ENCODE measurements at places on chromosomes 16 and 17. TPM values are rescaled to one million over a fixed set of nuclear protein-coding genes. Genes with fewer than 3 reads are reported as not detected.
A peak's percentile ranks its signal among the peaks of the same experiment; 100 is the strongest.

KRTAP9-4 gene
- not detected for total RNA-seq

USH1G gene
- total RNA-seq: not detected

CCL5 gene
- total RNA-seq: not detected

GRCh38 chr16:84742641-84743092 is 42.9 kb downstream of the USP10 start:
- no peak for DNase-seq

DNA sequence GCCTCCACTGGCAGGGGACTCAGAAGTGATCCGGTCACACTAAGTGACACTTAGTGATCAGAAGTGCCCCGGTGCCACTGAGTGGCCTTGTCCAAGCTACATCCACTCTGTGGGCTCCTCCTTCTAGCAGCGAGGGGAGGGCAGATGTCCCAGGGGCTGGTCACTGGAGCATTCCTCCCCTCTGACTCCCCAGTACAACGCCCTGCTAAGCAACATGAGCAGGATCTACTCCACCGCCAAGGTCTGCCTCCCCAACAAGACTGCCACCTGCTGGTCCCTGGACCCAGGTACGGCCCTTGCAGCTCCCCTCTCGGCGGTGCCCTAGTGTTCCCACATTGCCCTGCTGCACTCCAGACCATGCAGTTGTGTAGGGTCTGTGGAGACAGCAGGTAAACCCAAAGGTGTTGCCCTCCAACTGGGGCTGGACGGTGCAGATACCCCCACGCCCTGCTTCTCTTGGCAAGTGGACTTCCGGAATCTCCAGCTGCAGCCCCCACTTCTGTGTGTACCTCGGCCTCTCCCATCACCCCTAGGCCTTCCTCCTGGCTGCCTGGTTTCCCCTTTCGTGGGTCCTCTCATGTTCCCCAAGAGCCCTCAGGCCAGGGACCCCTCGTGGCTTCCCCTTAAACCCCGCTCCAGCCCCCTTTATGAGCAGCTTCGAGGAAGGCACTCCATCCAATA is 2.1 kb downstream of the ACE start:
- DNase-seq: peak; percentile 77

KRTAP3-2 gene
- not detected for total RNA-seq

DNA sequence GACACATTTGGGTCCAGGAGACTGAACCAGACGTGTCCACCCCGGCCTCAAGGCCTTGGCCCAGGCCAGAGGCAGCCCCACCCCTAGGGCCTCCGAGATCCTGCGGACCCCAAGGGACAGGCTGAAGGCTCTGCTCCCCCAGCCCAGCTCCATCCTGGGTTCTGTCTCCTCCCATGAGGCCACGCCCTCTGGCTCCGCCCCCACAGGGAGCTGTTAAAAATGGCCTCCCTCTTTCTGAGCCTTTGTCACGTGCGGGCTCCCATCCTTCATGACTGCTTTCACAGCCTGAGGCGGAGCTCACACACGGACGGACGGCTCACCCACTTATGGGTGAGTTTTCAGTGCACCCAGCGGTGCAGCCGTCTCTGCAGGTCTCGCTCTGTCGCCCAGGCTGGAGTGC is 6.5 kb upstream of the CACNA1H start:
- no peak for DNase-seq

DNA sequence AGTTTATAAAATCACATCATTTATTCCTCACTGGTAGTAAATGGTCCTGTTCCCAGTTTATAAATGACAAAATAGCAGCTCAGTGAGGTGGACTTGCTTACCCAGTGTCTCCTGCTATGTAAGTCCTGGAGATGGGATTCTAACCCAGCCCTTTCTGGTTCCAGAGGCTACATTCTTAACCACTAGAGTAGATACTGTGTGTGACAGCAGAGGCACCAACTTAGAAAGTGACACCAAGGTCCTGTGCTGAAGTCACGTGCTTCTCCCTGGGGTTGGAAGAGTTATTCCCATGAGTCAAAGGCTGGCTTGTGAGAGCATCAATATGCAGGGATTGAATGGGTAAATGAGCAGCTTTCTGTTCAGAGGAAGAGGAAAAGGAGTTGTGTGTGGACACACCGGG is 167.3 kb upstream of the IRX3 start:
- no peak for DNase-seq

DNA sequence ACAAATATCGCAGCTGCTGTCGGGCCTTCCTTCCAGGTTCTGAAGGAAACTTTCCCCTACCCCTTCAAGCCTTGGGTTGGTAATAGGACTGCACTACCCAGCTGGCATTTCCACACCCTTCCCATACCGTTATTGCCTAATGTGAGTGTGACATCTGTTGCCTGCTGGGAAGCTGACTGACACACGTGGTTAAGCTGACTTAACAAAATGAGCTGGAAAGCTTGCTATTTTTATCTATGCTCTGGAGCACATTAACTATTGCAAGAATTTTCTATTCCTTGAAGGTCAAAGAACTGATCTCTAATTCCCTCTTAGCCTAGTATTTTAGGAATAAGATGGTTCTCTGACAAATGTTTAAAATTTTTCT is 79.5 kb downstream of the PMP22 start:
- peak; percentile 42 for DNase-seq

- peak; percentile 52 for DNase-seq
These were observed 28.7 kb upstream of the GAS7 start for GRCh38 chr17:10226930-10227695.

DNA sequence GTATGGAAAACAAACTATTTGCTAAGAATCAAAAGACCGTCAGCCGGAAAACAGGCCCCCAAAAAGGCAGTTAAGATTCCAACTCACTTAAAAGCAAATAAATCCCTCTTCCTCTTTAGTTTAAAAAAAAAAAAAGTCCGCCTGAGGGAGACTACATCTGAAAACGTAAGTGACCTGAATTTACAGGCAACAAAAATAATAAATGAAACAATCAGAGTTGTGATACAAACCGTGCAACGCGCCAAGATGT is 1.1 kb downstream of the KANSL1 start:
- no peak for DNase-seq

- no peak for DNase-seq
These were observed 12.3 kb upstream of the CCL2 start for GRCh38 chr17:34242587-34243363.

DNA sequence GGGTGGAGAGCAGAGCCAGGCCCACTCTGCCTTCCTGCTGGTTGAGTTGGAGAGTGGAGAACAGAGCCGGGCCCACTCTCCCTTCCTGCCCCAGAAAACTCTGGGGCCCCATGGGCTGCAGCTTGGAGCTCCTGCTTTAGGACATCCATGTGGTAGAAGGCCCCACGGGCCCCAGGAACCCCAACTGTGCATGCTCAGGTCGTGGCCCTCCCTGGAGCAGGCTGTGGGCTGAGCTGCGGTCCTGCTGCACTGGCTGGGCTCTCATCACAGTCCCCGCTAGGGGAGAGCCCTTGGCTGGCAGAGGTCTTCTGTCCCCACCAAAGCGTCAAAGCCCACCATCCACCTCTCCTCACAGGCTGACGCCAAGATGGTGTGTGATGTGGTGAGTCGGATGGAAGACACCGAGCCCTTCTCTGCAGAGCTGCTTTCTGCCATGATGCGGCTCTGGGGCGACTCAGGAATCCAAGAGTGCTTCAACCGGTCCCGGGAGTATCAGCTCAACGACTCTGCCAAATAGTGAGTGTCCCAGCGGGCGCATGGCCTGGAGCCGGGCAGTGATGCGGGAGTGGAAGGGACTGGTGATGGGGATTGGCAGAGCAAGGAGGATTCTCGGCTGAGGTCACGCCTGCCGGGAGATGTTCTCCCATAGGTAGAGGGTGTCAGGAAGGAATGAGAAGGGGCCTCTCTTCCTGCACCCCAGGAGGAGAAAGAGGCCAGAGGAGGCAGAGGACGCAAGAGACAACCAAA is 96.9 kb downstream of the AMFR start:
- no peak for DNase-seq

TCAP gene
- total RNA-seq: 3,533 TPM

- DNase-seq: no peak
These were observed 180.8 kb downstream of the RBFOX1 start for GRCh38 chr16:7513429-7513828.

DNA sequence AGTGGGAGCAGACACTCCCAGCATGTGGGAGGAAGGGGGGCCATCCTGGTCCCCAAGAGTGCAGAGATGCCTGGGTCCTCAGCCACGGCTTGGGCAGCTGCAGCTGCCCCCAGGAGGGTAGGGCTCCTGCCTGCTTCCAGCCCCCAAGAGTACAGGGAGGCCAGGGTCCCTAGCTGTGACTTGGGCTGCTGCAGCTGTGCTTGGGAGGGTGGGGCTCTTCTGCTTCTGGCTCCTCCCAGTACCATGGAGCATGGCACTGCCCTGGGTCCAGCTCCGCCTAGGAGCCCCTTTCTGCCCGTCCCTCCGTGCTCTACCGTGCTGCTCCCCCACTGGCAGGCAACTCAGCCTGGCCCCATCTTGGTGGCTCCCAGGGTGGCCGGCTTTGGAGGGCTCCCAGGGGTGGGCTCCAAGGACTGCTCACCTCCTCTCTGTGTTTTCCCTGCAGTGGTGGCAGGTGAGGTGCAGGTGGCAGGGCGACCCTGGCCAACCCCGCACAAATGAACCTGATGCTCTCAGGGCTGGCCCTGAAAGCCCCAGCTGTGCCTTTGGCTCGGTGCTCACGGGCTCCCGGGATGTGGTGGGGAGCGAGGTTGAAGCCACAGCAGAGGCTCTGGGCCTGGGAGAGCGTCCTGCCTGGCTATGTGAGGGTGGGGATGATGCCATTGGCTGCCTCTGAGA is 18.5 kb upstream of the USP22 start:
- DNase-seq: no peak

DNA sequence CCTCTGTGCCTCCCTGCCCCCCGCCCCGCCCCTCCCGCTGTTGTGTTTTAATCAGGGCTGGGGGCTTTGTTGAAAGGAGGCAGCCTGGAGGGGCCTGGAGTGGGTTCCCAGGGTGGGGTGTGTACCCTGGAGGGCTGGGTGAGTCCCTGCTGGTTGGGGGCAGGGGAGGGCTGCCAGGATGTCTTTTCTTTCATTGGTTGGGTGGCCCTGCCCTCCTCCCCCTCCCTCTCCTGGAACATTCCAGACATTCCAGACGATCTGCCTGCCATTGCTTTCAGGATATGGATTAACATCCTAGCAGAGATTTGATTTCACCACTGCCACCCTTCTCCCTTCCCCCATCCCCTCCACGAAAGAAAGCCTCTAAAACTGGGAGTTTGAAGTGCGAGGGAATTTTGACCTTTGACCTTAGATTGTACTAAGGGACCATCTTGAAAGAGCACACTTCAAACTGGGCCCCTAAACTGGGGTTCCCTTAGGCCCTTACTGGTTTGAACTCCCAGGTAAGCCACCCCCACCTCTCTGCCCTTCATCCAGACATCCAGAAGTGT is 25.3 kb downstream of the IGF2BP1 start:
- no peak for DNase-seq

TM4SF5 gene
- not detected for total RNA-seq

- DNase-seq: no peak
These were observed 7.6 kb upstream of the CD300A start for GRCh38 chr17:74458835-74459234.

- no peak for DNase-seq
These were observed 58.8 kb upstream of the MSI2 start for GRCh38 chr17:57197466-57198071.

DNA sequence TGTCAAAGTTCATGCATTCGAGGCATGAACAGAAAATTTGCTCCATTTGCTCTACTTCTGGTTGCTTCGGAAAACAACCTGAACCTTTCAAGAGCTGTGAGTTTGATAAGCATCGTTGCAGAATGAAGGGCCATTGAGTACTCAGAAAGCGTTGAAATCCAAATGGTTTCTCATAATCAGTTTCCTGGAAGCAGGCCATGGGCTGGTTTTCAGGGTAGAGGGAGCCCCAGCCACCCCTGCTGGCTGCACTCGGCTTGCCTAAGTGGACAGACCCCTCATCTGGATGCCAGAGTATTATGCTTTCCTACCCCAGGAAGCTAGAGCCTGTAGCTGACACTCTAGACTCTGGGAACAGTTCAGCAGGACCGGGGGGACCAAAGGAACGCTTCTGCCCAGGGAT is 24.4 kb downstream of the SCNN1G start:
- no peak for DNase-seq

- peak; percentile 39 for DNase-seq
These were observed 37.2 kb downstream of the CCDC182 start for GRCh38 chr17:57707892-57708291.

GRCh38 chr17:78041386-78042179 is 83.1 kb downstream of the TNRC6C start:
- no peak for DNase-seq

DNA sequence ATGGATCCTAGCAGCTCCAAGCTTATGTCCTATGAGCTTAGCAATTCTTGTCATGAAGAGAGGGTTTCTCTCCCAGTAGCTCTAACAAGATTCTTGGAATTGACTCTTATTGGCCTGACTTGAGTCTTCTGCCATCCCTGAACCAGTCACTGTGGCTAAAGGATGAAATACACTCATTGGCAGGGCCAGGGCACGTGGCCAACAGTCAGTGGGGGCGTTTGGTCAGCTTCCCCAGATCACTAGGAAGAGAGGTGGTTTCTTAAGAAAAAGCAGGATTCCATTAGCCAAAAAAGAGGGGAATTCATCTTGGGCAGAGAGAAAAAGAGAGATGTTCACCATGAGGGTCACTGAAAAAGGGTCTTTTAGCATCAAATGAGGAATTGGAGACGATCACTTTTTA is 363.2 kb downstream of the SNX29 start:
- DNase-seq: no peak

PABPN1L gene
- not detected for total RNA-seq

DNA sequence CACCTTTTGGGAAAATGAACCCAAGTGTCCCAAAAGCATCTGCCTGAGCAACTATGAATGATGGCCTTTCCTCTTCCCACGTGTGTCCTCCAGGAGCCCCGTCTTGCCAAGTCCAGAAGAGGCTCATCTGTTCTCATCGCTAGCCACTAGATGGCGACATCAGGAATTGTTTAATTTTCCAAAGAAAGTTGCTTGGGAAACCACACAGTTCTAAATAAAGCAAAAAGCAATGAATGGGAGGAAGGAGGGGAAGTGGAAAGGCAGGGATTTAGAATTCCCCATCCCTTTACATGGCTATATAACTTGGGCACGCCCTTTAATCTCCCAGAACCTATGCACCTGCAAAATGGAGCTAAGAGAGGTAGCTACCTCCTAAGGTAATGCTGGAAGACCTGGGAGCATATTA is 9.0 kb upstream of the CDH5 start:
- no peak for DNase-seq

DNA sequence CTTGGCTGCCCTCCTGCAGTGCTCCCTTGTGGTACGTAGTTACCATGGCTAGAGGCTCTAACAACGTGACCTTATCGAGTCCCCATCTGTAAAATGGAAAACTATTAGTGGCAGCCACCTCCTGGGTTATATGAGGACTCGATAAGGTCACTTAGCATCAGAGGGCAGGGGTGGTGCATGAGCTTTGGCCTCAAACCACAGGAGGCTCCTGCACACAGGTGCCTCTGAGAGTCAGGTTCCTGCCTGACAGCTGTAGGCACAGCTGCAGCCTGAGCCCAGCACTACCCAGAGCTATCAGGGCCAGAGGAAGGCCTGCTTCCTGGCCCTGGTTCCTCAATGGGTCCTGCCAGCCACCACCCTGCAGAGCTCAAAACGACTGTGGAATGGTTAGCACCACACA is 57.2 kb upstream of the SEC14L1 start:
- no peak for DNase-seq

- DNase-seq: no peak
These were observed 11.2 kb downstream of the P2RX1 start for GRCh38 chr17:3905017-3905520.

NEUROD2 gene
- not detected for total RNA-seq

- peak; percentile 98 for DNase-seq
These were observed 284.0 kb downstream of the SEC14L1 start for GRCh38 chr17:77424585-77425344.

DHRS11 gene
- 12.3 TPM for total RNA-seq

GRCh38 chr17:7745748-7746470 is 28.4 kb downstream of the DNAH2 start:
- no peak for DNase-seq

GRCh38 chr17:40364121-40364861 is at the start of gene GJD3:
Gene GJD3 (minus strand): TSS chr17:40364737. CDS start chr17:40363815, 922 bp downstream.
- DNase-seq: peak; percentile 30

ADAP2 gene
- total RNA-seq: 43.5 TPM

CIBAR2 gene
- total RNA-seq: not detected

Measured in heart left ventricle (tissue), 16 donors.